Posterior vena cava (tissue), 2 donors: ENCODE measurements at places on chromosomes 11 and 22.

GRCh38 chr11:71364176-71364671 is 84.0 kb downstream of the DHCR7 start:
- no peak for DNase-seq

DNA sequence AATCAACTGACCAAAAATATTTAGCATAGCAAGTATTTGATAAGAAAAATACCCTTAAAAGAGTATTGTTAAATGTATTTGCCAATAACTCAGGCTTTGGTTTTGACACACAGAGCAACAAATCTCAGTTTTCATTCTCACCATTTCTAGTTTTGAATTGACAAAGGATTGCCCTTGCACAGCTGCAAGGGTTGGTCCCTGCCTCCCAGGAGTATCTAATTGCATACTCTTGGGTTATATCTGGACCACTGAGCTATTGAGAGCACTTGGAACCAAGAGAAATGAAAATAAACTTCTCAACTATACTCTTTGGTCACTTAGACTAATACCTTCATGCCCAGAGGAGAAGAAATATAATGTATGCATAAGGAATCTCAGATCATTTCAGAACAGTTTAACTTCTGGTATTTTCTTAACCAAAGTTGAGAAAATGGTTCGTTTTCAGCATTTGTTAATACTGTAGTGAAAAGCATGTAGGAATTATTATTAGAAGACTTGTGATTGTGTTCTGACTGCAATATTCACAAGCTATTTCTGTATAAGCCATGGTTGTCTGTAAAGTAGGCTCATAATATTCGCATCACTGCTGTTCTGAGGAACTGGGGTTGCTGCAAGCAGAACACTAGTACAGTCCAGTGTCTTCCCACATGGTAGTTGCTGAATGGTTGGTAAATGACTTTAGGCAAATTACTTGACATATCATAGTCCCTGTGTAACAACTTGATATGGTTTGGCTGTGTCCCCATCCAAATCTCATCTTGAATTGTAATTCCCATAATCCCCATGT is 7.9 kb downstream of the C2CD3 start:
- no peak for DNase-seq

DNA sequence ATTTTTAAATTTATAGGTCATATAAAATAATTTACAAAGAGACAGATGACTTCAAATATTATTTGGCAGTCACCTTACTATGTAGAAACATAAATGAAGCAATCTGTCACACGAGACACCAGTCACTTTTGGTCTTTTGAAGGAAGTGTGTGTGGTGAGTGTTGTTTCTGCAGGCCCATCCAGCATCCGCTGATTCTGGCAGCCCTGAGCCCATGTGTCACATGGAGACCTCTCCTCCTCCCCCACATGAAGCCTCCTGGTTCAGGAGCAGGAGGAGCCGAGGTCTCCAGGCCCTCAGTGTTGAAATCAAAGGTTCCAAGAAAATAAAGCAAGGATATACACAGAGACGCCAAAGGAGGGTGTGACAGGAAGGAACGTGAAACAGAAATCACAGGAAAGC is 60.1 kb downstream of the ARFGAP3 start:
- peak; percentile 73 for DNase-seq

DNA sequence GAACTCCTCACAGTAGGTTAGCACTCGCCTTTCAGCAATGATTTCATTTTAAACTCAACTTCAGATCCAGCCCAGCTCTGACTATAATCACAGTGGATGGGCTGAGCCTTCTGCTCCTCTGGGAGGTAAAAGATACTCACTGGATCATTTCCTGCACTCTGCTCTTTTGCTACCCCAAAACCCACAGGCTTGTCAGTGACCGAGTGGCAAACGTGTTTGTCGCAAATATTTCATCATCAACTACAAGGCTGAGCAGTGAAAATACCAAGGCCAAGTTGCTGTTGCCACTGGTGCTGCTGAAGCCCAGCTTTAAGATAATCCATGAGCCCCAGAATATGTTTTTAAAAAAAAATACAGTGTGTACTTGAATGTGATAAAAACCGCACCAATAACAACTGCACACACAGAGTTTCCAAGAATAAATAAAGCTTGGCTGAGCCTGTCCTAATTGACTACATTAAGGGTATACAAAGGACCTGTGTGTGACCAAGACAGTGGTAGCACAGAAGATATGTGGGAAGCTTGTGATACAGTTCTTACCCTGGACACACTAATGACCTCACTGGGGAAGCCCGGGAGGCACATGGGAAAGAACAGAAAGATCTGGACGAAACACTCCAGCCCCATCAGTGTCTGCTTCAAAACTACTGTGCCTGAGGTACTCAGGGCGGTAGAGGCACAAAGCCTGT is 41.3 kb downstream of the ABTB2 start:
- no peak for DNase-seq

- DNase-seq: no peak
Observed at GRCh38 chr11:120717623-120718022, 206.1 kb downstream of the GRIK4 start.

- no peak for DNase-seq
Observed at GRCh38 chr11:37370817-37371216, 772.8 kb upstream of the RAG2 start.

DNA sequence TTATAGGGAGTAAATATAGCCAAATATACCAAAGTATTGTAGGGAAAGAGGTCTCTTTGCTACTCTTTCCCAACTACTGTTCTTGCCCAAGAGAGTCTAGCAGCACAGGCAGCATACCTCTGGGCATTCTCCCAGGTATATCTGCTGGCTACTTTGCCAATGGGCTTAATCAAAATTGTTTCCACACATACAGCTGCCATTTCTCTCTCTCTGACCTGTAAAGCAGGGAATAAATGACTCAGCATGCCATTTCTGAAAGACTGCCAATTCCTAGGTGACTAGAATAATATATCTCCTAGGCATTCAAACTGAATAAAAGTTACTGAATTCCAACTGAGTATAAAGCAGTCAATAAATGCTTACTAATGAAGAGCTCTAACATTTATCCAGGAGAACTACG is 44.6 kb downstream of the RDX start:
- DNase-seq: no peak

DNA sequence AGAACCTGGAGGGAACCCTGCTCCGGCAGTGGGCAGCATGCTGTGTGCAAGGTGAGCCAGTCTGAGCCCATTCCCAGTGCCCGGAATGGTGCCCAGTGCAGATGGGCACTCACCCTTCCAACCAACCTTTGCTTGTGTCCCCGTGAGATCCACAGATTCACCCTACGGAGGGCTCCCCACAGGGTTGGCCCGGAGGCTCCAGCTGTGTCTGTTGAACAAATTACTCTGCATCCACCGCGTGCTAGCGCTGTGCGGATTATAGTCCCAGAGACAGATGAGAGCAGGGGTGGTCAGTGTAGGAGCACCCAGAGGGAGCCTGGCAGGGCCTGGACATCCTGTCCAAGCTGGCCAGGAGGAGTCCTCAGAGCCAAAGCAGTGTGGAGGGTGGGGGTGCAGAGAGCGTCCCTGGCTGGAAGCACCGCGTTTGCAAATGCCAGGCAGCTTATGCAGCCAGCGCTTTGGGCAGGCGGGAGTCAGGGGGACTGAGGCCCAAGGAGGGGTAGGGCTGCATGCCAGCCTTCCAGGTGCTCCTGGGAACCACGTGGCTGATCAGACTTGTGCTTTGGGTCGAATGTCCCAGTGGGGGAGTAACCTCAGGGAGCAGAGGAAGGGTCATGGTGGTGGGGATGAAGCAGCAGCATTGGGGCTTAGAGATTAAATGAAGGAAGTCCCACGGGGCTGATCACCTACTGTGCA is 80.5 kb downstream of the KCNQ1 start:
- DNase-seq: peak; percentile 82

DNA sequence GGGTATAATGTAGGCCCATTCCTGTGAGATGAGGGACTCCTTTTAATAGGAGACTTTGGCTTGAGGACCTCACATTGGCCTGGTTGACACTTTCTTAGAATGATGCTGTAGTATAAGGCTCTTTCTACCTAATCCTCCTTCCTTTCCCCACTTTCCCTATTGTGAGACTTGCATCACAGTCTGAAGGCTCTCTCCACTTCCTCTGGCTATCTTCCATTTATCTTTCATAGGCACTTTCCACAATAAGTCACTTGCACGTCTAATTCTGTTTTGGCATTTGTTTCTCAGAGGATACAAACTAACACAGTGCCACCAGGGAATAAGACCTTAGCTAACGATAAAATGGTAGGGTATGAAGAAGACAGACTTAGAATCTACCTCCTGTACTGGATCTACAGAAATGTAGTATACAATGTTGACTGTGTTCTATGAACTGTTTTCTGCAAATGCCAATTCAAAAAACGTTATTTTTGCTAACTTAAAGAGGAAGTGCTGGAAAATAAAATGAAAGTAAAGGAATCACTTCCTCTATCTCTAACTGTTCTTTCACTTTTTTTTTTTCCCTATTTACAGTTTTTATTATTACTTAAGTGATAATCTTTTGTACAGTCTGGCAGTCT is 17.9 kb upstream of the PDE3B start:
- no peak for DNase-seq

- DNase-seq: no peak
Observed at GRCh38 chr11:127574478-127574877, 573.9 kb upstream of the KIRREL3 start.

DNA sequence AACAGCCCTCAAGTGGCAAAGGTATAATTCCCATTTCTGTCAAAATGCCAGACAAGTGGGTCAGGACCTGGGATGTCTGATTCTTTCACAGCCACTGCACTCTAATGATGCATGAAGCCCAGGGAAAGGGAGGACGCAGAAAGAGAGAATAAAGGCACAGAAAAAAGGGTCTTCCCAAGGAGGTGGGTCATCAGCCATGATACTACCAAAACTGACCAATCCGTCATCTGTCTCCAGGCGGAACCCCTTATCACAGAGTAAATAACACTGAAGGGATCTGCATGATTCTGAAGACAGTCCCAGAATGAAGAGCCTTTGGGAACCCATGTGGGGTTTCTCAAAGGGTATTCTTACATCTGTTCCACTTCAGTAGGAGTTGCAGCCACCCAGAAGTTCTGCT is 73.8 kb upstream of the OPCML start:
- DNase-seq: no peak

DNA sequence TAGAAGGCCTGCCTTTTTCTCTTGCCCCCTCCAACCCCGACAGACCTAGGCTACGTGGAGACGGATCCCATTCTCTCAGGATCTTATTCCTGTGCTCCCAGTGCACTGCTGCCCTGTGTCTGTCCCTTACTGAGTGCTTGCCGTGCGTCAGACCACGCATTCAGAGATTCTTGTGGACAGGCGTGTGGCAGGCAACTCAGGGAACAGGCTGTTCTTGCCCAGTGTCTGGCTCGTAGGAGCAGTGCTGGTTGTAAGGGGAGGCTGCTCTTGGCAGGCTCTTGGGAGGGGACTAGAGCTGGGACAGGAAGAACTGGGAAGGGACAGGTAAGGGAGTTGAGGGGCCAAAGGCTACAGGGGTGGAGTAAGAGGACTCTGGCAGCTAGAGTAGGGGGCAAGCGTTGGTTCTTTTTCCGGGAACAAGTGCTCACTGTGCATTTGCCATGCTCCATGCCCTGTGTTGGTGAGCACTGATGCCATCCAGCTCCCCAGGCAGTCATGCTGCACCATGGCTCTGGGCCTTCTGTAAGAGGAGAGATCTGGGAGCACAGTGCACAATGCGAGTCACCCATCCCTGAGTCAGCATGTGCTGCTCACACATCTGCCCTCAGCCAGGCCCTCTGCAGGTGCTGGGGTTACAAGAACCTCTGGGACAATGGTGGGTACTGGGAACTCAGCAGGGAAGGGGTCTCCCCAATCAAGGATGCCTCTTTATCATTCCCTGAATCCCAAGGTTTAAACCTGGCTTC is 119.1 kb downstream of the TBC1D22A start:
- no peak for DNase-seq

- no peak for DNase-seq
Observed at GRCh38 chr11:37371346-37371970, 773.4 kb upstream of the RAG2 start.

- DNase-seq: peak; percentile 83
Observed at GRCh38 chr11:43947003-43947500, 4.6 kb downstream of the C11orf96 start.

DNA sequence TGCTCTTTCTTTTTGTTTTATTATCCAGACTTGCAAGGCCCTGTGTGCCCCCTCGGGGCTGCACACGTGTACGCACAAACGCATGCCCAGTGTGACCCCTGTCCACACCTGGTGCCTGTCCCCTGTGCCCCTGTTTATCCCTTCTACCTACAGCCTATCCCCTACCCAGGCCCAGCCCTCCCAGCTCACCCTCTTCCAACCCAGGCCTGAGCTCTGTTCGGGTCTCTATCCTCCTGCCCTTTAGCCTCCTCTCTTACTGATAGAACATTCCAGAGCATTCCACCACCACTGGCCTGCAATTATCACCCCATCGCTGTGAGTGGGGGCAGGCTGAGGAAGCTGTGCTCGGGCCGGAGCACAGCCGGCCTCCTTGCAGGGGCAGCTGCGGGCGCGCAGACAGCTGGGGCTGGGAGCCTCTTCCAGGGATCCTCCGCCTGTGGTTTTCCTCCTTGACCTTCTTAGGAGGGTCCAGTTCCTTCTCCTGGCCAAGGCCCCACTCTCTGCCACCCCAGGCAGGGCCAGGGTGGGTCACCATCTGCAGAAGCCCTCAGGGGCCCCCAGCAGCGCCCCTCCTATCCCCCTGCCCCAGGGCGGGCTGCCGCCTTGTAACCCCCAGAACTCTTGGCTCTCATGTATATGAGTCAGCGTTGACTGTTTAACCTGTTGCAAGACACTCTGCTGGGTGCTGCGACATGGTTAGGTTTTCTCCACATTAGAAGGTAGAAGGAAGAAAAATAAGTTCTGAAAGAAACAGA is 41.8 kb upstream of the KCNQ1OT1 start:
- peak; percentile 80 for DNase-seq

DNA sequence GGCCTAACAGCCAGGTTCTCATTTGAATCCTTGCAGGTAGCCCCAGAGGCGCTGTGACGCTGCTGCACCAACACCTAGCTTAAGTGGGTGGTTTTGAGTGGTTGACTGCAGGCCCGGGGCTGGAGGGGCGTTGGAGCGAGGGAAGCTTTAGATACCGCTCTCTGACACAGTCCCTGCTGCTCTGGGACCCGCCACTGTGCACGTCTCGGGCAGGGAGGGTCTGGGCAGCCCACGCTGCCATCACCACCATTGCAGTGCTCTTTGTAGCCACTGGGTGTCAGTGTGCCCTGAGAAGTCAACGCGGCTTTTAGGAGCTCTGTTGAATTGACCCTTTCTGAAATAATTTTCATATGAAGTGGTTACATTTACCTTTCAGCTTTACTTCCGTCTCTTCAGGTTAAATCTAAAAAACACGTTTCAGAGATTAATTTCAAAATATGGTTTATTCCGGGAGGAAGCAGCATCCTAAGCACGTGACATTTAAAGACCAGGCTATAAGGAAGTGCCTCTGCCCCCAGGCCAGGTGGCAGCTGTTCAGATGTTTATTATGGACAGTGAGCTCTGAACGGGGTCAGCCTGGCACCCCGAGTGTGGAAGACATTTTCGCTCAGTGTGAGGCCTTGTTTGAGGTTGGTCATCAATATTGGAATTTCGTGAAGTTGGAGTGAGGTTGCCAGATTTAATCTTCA is 30.9 kb upstream of the PARVB start:
- no peak for DNase-seq

DNA sequence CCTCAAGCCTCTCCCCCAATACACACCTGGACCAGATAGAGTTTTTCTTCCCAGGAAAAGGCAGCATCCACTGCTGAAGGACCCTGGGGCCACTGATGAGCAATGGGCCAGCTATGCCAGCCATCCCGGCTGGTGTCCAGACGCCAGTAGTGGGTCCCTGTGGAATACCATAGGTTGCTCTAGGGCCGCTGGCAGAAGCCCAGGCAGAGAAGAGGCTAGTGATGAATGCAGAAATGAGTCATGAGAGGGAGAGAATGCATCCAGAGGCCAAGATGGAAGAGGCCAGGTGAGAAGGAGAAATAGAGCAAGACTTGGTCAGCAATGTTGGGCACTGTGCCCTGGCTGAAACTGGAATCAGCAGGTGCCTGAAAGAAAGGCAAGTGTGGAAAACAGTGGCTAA is 8.9 kb downstream of the HPX start:
- no peak for DNase-seq
